ENCODE measurements at places on chromosomes 4 and X. TPM values are rescaled to one million over a fixed set of nuclear protein-coding genes. Genes with fewer than 3 reads are reported as not detected.

DNA sequence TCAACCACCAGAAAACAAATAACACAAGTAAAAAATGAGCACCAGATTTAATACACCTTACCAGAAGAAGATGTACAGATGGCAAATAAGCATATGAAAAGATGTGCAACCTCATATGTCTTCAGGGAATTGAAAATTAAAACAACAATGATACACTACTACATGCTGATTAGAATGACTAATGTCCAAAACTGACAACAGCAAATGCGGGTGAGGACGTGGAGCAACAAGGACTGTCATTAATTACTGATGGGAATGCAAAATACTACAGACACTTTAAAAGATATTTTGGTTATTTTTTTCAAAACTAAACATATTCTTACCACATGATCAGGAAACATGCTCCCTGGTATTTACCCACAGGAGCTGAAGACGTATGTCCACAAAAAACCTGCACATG lies 140.3 kb downstream of the FRYL start:
- DNase-seq, result no peak

DNA sequence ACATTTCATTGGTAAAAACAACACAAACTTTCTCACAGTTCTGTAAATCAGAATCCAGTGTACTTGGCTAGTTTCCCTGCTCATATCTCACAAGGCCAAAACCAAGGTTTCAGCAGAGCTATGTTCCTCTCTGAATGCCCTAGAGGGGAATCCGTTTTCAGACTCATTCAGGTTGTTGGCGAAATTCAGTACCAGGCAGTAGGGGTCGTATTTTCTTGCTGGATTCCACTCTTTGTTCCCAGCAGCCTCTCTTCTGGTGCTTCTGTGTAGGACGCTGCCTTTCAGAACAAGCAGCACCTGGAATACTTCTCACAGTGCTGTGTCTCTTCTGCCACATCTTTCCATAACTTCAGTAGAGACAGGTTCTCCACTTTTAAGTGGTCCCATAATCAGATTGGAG lies 351.9 kb downstream of the PCDH18 start:
- DNase-seq, result peak; percentile 11

DNA sequence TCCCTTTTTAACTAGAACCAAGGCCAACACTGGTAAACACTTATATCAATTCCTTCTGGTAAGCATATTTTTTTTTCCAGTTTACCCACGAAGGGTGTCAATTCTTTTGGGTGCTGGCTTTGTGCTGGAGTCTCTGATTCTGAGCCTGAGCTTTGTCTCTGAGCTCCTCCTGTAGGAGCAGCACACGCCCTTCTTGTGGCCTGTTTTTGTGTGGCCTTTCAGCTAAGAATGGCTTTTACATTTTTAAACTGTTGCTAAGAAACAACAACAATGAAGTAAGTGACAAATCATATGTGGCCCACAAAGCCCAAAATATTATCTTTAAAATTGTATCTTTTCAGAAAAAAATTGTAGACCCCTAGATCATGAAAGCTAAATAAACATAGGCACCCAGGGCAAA lies 98.0 kb upstream of the TBC1D9 start:
- no peak for DNase-seq

- no peak for DNase-seq
Measured at GRCh38 chr4:142044271-142044670, 407.9 kb downstream of the IL15 start.

The CYTL1 gene
- total RNA-seq, result 7.5 TPM

DNA sequence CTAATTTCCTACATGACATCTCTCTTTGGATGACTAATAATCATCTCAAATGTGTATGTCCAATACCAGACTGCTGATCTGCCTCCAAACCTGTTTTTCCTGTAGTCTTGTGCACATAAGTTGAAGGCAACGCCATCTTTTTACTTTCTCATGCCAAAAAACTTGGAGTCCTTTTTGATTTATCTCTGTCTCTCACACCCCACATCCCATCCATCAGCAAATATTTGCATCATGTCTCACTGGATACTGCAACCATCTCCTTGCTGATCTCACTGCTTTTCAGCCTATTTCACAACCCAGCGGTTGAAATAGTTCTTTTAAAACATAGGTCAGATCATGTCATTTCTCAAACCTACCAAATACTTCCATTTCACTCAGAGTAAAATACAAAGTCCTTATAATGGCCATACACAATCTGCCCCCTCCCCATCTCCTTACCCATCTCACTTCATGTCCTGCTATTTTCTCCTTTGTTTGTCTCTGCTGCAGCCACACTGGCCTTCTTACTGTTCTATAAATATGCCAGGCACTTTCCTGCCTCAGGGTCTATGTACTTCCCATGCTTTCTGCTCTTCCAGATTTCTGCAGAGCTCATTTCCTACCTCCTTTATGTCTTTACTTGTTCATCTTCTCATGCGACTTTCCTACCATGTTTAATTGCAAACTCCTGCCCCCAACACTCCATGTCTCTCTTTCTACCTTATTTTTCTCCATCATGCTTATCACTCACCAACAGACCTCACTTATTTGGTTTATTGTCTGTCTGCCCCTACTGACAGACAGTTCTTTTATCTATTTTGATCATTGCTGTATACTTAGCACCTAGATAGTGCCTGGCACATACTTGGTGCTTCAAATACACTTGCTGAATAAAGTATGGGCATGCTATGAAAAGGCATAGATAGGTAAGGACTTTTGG lies 98.8 kb downstream of the ANXA3 start:
- no peak for DNase-seq

The DMRTC1 gene
- not detected for total RNA-seq

- DNase-seq, result no peak
Measured at GRCh38 chr4:189838821-189839497, 101.7 kb upstream of the FRG1 start.

The AFP gene
- not detected for total RNA-seq

The IL3RA gene
- total RNA-seq, result 0.52 TPM

The SPATA18 gene
- 0.92 TPM for total RNA-seq

The S100G gene
- total RNA-seq, result not detected

The UGT2B10 gene
- not detected for total RNA-seq

GRCh38 chr4:52102587-52102986 lies 51.5 kb downstream of the SPATA18 start:
- DNase-seq, result no peak

DNA sequence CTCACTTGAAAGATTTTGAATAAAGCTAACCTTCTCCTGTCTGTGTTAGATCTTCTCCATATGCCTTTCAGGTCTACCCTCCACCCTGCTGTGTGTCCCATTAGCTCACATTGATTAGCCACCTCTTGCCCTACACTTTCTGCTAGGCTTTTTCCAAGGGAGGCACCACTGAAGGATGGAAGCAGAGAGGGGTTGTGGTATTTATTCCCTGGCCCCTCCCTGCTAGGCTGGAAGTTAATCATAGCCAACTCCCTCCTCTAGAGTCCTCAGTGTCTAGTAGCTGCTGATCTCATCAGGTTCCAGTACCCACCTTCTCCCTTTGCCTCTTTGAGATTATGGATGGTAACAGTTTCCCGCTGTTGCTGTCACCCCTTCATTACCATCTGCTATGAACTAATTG lies 8.9 kb upstream of the SMIM43 start:
- DNase-seq, result no peak

The CABS1 gene
- not detected for total RNA-seq

DNA sequence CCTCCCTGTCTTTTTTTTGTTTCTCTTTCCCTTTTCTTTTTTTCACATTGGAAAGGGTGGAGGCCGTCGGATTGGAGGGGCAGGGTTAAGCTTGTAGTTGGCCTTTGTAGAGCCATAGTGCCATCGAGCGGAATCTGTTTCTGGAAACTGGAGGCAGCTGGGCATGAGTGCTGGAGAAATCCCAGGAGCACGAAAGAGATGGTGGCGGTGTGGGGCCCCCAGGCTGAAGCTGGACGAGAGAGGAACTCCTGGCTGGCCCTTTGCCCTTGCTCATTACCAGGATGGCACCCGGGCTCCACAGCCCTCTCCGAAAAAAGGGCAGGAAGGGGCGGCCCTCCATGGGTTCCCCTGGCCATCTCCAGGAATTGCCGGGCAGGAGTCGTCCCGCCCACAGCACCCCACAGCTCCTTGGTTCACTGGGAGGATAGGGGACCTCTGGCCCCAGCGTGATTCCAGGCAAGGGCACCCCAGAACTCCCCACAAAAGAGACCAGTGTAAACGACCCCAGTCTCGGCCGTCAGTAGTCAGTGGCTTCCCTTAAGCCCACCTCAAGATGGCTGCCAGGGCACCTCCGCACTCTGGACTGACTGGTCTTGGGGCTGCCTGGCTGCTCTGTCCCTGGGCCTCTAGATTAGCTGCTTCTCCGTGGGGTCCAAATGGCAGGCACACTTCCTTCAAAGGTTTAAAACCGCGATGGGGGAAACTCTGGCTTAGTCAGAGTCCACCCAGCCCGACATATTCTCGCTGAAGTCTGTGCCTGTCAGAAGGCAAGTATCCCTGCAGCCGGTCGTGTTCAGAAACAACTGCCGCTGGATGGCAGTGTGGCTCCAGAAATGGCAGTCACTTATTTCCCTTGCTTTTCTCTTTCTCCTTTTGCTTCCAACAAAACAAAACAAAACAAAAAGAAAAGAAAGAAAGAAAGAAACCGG lies 74.1 kb downstream of the NBDY start:
- peak; percentile 80 for DNase-seq

The WDR17 gene
- 6.9 TPM for total RNA-seq

GRCh38 chr4:110088670-110089069 lies 109.7 kb downstream of the ELOVL6 start:
- DNase-seq, result no peak

- no peak for DNase-seq
Measured at GRCh38 chrX:16822723-16823122, 36.5 kb downstream of the TXLNG start.

The PCDH7 gene
- total RNA-seq, result 224 TPM

- DNase-seq, result no peak
Measured at GRCh38 chr4:79155336-79155735, 170.5 kb downstream of the NAA11 start.

GRCh38 chr4:99847362-99847976 lies 30.8 kb downstream of the DAPP1 start:
- DNase-seq, result no peak

- DNase-seq, result no peak
Measured at GRCh38 chr4:101222156-101222845, 125.0 kb downstream of the PPP3CA start.

The TIMM8A gene
- 33.8 TPM for total RNA-seq

DNA sequence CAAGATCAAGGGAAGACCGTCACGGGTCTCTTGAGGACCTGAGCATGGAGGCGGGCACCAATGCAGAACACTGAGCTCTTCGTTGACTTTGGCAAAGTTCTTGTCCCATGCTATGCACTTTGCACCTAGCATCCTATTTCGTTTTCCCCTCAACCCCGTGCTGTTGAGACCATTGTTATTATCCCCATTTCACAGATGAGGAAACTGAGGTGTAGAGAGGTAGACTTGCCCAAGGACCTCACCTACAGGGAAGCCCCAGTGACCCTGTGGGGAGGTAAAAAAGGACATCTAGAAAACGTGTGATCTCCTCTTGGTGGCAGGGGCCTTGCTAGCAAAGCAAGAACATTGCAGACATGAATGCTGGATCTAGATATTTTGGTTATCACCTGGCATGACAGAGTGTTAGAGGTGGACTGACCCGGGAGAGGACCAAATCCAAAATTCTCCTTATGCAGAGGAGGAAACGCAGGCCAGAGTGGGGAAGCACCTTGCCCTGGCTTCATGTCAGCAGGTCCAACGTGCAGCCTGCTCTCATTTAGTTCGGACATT lies 48.5 kb downstream of the SEPSECS start:
- no peak for DNase-seq

- peak; percentile 5 for DNase-seq
Measured at GRCh38 chrX:139448996-139449395, 81.5 kb upstream of the F9 start.

The GPR173 gene
- 5.3 TPM for total RNA-seq

DNA sequence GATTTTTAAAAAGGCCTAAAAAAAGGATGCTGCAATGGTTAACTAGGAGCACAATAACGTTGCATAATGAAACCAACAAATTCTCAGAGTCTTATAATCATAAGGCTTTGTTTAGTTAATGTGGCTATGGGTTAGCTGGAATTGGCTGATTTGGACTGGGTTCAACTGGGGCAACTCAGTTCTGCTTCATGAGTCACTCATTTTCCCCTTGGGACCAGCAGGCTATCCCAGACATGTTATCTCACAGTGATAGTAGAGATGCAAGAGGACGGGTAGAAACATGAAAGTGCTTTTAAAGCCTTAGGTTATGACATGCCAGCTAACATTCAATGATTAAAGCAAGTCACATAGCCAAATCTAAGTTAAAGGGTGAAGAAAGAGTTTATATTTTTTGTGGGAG lies 189.2 kb upstream of the GK2 start:
- DNase-seq, result no peak

The NPY2R gene
- total RNA-seq, result not detected

The APELA gene
- total RNA-seq, result 16.5 TPM

DNA sequence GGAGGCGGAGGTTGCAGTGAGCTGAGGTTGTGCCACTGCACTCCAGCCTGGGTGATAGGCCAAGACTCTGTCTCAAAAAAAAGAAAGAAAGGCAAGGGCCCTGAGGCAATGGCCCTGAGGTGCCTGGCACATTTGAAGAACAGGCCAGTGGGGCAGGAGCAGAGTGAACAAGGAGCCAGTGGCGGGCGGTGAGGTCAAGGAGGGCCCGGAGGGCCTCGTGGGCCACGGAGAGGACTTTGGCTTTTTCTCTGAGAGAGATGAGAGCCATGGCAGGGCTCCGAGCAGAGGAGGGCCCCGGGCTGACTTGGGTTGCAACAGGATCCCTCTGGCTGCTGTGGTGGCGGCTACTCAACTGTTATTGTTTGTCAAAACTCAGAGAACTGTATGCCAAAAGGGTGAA lies 13.3 kb downstream of the FTSJ1 start:
- no peak for DNase-seq

DNA sequence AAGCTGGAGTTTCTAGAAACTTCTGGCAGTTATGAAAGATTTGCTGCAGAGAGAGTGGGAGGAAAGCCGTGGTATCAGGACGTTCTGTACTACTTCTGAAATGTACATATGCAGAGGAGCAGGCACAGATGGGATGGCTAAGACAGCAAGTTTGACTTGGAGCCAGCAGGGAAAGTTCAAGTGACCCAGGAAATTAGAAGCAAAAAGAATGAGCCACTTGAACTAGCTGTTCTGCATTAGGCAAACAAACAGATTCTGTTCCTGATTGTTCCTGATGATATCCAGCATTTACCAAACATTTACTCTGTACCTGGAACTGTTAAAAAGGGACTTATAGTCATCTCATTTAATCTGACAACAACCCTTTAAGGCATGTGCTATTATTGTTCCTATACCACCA lies 41.4 kb upstream of the CXCL13 start:
- DNase-seq, result no peak

- no peak for DNase-seq
Measured at GRCh38 chr4:108010167-108010566, 20.5 kb downstream of the HADH start.

The STPG2 gene
- total RNA-seq, result not detected

The HPRT1 gene
- 67.1 TPM for total RNA-seq

The CNKSR2 gene
- total RNA-seq, result 0.96 TPM

The IL2 gene
- total RNA-seq, result not detected

The HEPH gene
- total RNA-seq, result not detected

GRCh38 chr4:88447371-88448095 lies 9.4 kb upstream of the HERC5 start:
- DNase-seq, result no peak

- no peak for DNase-seq
Measured at GRCh38 chrX:48569958-48570357, 4.3 kb upstream of the RBM3 start.

The RPA4 gene
- 0.66 TPM for total RNA-seq

The GAGE1 gene
- not detected for total RNA-seq

- peak; percentile 58 for DNase-seq
Measured at GRCh38 chr4:3047464-3048286, 26.7 kb downstream of the HTT-AS start.

All from A673 (cell line).